ENCODE measurements at places on chromosomes 6 and 20.

DNA sequence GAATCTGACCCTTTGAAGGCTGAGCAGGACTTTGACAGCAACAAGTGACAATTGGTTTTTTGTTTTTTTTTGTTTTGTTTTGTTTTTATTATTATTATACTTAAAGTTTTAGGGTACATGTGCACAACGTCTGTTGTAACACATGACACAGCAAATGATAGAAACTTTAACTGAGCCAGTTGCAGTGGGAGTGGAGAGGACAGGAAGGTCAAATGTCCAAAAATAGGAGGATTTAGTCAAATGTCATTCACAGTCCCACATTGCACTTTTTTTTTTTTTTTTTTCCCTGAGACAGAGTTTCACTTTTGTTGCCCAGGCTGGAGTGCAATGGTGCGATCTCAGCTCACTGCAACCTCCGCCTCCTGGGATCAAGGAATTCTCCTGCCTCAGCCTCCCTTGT, 223.0 kb downstream of the HIVEP2 start:
- DNase-seq, result no peak

DNA sequence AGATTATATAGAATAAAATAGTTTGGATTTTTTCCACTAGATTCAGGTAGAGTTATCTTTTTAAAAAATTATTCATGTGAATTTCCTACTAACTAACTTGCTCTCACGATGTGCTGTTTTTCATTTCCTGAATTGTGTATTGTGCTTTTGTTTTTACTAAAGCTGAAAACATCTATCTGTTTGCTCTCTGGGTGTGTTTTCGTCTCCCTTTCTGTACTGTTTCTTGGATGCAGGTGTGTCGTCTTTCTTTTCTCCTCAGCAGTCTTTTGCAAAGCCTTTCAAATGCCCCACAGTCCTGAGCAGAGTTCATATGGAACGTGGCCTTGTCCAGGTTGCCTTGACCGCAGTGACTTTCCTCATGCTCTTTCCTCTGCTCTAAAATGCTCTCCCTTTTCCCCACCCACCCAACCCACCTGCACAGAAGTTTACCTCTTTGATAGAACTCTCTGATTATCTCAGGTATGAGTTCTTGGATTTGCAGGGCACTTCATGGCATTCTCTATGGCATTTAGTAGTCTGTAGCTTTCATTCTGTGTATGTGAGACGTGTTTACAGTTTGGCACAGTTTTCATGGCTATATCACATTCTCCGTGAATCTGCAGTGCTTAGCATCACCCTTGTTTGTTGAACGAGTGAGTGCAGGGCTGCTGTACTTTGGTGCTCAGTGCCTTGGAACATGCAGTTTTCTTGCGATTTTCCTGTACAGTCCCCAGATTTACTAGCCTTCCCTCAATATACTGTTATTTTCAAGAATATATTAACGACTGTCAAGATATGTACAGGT, 77.1 kb downstream of the FARS2 start:
- no peak for DNase-seq

GRCh38 chr20:50320005-50320900, 129.6 kb downstream of the CEBPB start:
- no peak for DNase-seq

- DNase-seq, result no peak
These were observed 115.4 kb downstream of the JPH2 start for GRCh38 chr20:44071526-44072111.

- DNase-seq, result no peak
These were observed 76.8 kb downstream of the BMP6 start for GRCh38 chr6:7802662-7803061.

DNA sequence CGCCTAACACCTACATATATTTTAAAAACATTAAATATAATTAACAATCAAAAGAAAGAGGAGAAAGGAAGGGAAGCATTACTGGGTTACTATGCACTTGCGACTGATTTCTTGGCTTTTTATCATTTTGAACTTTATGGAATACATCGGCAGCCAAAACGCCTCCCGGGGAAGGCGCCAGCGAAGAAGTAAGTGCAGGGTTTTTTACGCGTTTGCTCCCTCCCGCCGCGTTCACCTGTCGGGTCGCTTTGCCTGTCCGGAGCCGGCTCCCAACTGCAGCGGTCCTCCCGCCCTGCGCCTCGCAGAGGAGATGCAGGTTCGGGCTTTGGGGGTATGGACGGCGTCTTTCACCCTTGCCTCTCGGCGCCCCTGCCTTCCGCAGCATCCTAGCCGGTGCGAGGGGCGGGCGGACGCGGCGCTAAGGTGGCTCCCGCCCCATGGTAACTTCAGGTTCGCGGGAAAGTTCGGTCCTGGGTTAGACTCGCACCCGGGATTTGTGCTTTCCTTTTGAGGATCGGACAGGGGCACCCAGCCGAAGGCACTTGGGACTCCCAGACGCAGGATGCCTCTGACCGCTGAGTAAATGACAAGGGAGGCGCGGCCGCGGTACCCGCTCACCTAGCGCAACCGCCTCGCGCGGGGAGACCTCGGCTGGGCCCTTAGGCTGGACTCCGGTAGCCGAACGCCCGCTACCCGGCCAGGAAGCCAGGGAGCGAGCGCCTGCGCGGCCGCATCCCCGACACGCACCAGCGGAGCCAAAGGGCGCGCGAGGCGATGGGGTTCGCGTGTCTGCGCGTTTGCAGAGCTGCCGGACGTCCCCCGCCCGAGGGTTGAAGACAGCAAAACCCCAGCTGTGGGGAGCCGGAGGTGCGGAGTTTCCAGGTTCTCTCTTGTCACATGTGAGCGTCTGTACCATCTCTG, 891 bp downstream of the RSPO3 start:
- peak; percentile 26 for DNase-seq

GRCh38 chr6:111852725-111853124, 20.5 kb downstream of the FYN start:
- no peak for DNase-seq

DNA sequence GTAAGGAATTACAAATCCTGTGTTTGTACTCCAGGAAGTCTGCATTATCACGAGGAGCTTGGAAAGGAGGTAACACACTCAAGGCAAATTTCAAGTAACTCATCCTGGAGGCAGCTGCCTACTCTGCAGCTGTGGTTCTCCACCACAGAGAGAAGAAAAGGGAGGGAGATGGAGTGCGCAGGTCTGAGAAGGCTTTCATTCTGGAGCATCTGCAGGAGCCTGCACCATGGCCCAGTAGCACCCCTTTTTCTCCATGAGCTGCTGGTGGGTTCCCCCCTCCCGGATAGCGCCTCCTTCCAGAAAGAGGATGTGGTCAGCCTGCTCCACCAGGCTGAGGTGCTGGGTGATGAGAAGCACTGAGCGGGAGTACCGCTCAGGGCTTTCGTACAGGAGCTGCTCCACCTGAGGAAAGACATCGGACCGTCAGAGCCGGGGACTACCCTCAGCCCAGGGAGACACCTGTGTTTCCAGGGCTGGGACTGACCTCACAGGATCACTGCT, 1.6 kb upstream of the PSMB8 start:
- DNase-seq, result peak; percentile 60

DNA sequence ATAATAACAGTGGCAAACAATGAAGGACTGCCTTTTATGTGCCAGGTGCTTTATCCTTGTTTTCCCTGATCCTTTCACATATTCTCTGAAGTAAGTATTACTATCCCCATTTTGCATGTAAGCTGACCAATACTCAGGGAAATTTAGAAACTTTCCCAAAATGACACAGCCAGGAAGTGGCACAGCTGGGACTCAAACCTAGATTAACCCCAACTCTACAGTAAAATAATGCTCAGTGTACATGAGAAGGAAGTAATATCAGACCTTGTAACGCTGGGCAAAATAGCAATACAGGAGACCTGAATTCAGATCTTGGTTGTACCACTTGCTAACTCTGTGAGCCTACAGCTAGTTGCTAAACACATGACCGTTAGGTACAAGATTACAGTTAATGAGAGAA, 26.8 kb upstream of the NRSN1 start:
- DNase-seq, result no peak

GRCh38 chr20:37378785-37379598, 33.1 kb downstream of the SRC start:
- DNase-seq, result no peak

DNA sequence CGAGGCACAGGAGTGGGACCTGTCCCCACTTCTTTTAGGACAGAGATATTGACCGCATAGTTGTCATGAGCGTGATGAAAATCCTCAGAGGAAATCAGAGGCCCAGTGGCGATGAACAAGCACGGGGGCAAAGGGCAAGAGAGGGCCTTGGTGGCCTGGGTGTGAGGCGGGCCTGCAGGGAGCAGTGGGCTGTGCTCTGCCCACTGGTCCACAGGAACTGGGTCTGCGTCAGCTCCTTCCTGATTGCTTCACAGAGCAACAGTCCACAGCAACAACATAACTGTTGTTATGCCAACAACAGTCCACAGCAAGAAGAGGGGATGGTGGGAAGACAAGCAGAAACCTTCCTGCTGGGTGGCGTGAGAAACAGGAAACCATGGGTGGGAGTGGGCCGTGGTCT, 335.6 kb downstream of the ZFAND3 start:
- no peak for DNase-seq

GRCh38 chr6:75504465-75505222, 11.0 kb upstream of the FILIP1 start:
- no peak for DNase-seq

DNA sequence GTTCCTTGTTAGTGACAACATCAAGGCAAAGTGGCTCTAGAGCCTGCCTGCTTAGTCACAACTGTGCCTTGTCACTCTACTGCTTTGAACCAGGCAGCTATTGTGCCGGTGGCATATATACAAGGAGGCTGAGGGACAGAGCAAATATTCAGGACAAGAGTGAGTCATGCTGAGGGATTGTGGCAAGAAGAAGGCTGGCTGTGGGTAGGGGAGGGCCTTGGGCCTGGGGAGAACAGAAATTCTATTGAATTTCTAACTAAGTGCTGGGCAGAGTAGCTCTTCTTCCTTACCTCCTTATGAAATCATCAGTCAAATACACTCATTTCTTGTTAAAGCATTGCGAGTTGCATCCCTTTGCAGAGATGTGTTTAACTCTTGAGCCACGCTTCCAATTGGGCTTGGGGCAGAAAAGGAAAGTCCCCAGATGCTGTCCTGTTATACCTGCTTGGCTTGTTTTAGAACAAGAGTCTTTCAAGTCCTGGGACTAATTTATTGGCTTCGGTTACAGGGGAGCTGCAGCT, 59.7 kb downstream of the PFDN4 start:
- peak; percentile 4 for DNase-seq

DNA sequence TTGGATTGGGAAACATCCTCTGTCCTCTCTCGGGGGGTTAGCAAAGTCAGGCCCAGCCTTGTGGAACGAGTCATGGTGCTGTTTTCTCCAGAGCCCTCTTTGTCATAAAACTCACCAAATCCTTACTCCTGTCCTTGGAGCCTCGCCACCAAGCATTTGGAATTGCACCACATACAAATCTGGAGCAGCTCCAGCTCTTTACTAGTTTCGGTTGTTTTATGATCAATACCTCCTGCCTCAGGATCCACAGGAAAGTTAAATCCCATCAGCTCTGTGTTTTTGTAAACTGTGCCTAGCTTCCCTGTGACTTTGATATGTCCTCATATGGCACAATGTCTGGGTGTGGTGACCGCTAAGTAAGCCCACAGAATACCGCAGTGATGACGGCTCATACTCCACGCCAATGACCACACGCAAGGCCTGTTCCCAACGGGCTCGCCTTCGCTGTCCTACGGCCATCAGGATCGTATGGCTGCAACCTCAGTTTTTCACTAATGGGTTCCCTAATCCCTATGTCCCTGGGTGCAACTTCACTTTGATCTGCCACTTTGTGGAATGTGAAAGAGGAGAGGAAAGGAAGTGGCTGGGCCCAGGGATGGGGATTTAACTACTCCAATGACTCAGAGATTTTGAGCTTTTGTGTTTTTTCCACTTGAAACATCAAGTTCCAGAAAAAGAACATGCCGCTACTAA, 111.3 kb upstream of the FOXQ1 start:
- DNase-seq, result no peak

GRCh38 chr6:127069659-127070279, 48.7 kb upstream of the RSPO3 start:
- DNase-seq, result no peak

- DNase-seq, result peak; percentile 26
These were observed 1.3 kb upstream of the TAPBP start for GRCh38 chr6:33314943-33315792.

DNA sequence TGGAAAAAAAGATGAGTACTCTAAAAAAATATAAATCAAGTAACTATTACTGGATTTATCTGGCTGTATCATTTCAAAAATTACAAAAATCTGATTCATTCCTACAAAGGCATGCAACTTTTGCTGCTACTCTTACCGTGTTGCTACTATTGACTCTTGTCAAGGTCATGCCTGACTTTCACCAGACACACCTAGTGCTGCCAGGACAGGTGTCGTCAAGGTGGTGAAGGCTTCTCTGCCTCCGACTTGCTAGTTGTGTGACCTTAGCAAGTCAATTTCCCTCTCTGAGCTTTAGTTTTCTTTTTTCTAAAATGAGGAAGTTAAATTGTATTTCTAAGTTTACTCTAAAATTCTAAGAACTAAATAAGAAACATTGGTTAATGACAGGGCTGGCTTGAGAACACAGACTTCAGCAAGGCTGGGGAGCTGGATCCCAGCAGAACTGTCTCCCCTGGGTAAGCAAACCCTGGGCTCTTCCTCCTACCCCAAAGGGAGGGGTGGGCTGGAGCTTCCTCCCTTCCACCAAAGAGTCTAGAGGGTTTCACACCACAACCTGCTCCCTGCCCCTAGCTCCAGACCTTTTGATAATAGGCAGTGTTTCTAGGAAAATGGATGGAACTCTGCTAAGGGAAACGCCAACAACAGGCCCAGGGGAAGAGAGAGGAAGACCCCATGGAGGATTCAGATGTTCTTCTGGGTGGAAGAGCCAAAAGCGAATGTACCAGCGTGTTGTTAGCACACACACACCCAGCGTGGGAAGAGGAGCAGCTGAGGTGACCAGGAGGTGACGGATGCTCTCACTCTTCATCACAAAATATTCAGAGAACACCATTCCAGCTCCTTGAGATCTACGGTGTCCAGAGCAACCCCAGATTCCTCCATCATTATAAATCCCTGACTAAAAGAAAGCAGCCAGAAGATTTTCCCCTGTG, 47.9 kb upstream of the CITED2 start:
- DNase-seq, result no peak

DNA sequence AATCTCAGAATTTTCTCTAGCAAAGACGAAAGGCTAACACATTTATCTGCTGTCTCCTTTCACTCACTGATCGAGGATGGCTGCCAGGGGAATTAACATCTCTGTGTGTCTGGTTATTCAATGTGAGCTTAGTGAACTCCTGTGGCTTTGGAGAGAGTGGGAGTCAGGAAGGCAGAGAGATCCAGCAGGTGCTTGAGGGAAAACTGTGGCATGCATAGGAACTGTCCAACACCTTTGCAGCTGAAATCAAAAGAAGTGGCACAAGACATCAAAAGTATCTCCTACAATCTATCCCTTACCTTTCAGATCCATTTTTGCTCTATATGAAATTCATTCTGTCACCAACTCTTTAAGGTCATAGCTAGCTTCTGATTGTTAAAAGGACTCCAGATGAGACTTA, 11.8 kb upstream of the FAM184A start:
- DNase-seq, result no peak
